ENCODE measurements at places on chromosomes 4 and X.

GRCh38 chrX:29471829-29472228, 743.5 kb upstream of the MAGEB2 start:
- ATAC-seq = no peak

GRCh38 chr4:140641789-140642439, 73.2 kb upstream of the UCP1 start:
- no peak for ATAC-seq

GRCh38 chrX:13934731-13935130, 95.0 kb downstream of the GEMIN8 start:
- ATAC-seq = peak; percentile 37

DNA sequence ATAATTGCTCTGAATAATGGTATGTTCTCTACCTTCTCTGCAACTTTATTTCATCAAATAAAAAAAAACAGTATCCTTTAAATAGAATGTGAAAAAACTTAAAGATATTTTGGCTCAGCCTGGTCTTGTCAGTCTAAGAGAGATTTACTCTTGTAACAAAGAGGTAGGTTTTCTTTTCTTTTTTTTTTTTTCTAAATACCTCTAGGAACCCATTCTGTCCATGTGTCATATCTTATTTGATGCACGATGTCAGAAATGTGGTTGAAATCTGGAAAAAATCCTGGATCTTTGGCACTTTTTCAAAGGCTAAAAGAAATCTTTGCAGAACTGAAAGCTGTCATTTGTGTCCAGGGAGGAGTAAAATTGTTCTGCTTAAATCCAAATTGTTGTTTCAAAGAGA, 17.3 kb upstream of the FGF5 start:
- no peak for ATAC-seq

GRCh38 chrX:16977771-16978170, 31.3 kb downstream of the REPS2 start:
- no peak for ATAC-seq

GRCh38 chr4:75995727-75996126, 5.0 kb upstream of the SDAD1 start:
- peak; percentile 25 for ATAC-seq

- no peak for ATAC-seq
Observed at GRCh38 chrX:7318661-7319060, 170.7 kb upstream of the PUDP start.

DNA sequence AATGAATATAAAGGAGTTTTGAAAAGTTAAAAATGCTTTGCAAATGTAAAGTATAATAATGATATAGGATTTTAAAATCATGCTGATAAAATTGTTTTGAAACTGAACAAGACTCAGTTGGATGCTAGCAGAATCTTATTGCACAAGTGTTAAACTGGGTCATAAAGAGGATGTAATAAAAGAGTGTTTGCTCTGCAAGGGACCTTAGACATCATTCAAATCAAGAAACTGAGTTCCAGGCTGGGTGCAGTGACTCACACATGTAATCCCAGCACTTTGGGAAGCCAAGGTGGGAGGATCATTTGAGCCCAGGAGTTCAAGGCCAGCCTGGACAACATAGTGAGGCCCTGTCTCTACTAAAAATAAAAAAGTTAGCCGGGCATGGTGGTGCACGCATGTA, 27.5 kb upstream of the DUSP21 start:
- no peak for ATAC-seq

GRCh38 chr4:180054291-180054690, 2188.9 kb upstream of the TENM3 start:
- ATAC-seq = no peak

- ATAC-seq = no peak
Observed at GRCh38 chrX:24876530-24877287, 139.1 kb downstream of the ARX start.

GRCh38 chrX:41257801-41258200, 76.2 kb upstream of the DDX3X start:
- no peak for ATAC-seq

GRCh38 chr4:151114986-151115385, 15.6 kb downstream of the RPS3A start:
- ATAC-seq = no peak

GRCh38 chr4:113695328-113696169, 66.0 kb downstream of the CAMK2D start:
- no peak for ATAC-seq

DNA sequence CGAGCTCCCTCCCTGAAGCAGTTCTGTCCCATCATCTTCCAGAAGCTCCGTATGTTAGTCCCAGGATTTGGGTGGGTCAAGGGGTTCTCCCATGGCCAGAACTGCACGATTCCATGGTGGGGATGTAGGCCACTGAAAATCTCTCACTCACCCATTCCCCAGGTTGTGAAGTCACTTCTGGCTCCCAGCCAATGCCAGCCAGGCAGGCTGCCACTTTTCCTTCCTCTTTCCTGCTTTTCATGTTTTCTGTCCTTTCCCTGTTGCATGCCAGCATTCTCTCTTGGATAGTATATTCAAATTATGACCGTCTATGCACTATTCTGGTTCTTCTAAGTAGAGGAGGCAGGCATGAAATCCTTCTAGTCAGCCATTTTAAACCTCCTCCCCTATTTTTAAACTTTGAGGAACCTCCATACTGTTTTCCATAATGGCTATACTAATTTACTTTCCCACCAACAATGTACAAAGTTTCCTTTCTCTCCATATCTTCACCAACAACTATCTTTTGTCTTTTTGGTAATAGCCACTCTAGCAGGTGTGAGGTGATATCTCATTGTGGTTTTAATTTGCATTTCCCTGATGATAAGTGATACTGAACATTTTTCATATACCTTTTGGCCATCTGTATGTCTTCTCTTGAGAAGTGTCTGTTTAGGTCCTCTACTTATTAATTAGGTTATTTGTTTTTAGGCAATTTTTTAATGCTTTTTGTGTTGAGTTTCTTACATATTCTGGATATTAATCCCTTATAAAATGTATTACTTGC, 182.1 kb upstream of the TET2 start:
- ATAC-seq = no peak

GRCh38 chr4:76365636-76366035, 55.3 kb downstream of the CCDC158 start:
- no peak for ATAC-seq

- ATAC-seq = no peak
Observed at GRCh38 chr4:156765277-156765676, 206.3 kb downstream of the PDGFC start.

- ATAC-seq = no peak
Observed at GRCh38 chrX:30824275-30824674, 64.8 kb downstream of the TAB3 start.

DNA sequence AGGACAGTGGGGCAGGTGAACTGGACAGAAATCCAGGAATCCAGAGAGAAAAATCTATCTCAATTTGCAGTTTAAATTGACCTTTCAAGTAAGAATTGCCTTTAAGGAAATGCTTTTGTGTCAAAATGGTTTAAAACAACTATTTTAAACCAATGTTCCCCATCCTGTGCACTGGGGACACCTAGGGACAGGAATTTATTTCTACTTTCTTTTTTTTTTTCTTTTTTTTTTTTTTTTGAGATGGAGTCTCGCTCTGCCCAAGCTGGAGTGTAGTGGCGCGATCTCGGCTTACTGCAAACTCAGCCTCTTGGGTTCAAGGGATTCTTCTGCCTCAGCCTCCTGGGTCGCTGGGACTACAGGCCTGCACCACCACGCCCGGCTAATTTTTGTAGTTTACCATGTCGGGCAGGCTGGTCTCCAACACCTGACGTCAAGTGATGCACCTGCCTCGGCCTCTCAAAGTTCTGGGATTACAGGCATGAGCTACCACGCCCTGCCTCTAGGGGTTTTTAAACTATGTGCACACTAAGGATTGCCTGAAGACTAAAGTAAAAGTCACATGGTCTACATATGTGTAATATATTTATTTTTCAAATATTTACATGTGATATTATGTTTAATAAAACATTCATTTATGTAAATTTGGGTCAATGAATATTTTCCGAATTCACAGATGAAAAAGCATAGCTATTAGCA, 1213.4 kb downstream of the STIM2 start:
- no peak for ATAC-seq

GRCh38 chr4:89113415-89113814, 2.1 kb downstream of the TIGD2 start:
- no peak for ATAC-seq

DNA sequence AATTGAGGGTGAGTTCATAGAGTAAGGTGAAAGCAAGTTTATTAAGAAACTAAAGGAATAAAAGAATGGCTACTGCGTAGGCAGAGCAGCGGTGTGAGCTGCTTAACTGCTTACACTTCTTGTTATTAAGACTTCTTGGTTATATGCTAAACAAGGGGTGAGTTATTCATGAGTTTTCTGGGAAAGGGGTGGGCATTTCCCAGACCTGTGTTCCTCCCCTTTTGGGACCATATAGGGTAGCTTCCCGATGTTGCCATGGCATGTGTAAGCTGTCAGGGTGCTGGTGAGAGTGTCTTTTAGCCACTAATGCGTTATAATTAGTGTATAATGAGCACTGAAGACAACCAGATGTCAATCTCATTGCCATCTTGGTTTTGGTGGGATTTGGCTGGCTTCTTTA, 126.5 kb downstream of the ARSF start:
- no peak for ATAC-seq

GRCh38 chr4:169730564-169730963, 27.2 kb downstream of the HPF1 start:
- no peak for ATAC-seq

DNA sequence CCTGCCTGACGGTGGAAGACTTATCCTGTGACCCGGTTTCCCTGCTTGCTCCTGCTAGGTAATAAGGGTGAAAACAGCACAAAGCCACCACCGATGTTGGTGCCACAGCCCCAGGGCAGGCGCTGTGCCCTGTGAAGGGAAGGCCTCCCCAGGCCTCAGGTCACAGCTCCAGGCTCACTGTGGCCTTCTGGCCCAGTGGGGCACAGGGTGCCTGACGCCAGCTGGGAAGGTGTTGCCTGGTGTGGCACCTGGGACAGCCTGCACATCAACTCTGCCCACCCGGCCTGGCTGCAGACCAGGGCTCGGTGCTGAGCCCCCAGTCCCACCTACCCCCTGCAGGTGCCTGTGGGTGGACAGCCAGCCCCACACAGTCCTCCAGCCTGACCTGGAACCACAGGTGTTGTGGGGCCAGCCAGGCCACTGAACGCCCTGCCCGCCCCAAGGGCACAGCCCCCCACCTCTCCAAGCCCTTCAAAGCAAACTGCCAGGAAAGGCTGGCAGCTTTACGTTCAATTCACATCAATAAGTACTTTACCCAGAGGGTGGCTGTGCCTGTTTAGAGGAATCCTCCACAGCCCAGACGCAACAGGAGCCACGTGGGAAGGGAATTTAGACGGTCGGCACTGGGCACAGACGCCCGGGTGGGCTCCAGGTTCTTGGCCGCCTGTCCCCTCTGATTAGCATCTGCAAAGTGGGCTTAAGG, 54.3 kb downstream of the ZFYVE28 start:
- ATAC-seq = no peak

DNA sequence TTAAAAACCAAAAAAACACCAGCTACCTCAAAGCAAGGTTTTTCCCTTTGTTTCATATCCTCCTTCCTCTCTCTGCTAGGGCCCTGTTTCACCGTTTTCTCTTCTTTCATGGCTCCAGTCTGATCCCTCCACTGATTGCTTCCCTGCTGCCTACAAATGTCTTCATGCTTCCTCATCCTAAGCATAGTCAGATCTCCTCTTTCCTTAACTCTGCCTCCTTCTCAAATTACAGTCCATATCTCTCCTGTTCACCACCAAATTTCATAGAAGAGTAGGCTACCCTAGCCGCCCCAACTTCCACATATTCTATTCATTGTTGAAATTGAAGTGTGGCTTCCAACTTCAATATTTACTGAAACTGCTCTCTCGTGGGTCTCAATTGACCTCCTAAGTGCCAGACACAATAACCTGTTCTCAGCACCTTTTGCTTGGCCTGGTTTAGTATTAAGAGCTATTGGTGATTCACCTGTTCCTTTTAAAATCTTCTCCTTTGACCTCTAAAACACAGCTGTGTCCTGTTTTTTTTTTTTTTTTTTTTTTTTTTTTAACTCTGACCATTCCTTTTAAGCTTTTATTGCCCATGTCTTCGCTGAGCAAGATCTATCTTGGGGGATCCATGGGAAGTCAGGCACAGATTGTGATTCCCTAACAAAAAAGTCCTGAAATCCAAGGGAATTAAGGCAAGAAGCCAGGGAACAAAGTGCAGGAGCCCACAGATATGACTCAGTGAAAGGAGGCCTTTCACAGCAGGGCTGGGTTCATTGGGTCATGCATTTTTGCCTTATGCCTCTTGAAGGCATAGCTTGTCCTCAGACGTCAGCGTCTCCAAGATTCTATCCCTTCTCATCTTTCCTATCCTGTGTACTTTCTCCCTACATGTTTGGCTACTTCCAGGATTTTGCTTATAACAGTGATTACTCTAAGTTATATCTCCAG, 85.4 kb downstream of the RPS3A start:
- ATAC-seq = peak; percentile 50

DNA sequence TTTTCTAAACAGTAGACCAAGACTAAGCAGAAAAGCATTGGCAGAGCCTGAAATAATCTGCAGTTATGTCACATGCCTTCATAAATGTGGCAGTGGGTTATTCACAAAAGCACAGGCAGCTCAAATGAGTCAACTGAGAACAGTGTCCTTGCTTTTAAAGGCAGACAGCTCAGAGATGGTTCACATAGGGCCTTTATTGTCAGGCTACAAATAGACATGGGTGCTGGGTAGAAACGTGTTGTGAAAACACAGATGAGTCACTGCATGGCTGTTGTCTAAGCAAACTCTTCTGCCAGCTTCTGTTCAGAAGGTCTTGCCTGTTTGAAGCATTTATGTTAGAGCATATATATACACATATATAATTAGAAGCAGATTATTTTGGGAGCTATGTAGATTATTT, 118.0 kb downstream of the SLC4A4 start:
- ATAC-seq = peak; percentile 63

GRCh38 chrX:72466493-72466892, 106.2 kb downstream of the HDAC8 start:
- no peak for ATAC-seq

GRCh38 chr4:7172508-7172907, 19.8 kb upstream of the SORCS2 start:
- no peak for ATAC-seq

DNA sequence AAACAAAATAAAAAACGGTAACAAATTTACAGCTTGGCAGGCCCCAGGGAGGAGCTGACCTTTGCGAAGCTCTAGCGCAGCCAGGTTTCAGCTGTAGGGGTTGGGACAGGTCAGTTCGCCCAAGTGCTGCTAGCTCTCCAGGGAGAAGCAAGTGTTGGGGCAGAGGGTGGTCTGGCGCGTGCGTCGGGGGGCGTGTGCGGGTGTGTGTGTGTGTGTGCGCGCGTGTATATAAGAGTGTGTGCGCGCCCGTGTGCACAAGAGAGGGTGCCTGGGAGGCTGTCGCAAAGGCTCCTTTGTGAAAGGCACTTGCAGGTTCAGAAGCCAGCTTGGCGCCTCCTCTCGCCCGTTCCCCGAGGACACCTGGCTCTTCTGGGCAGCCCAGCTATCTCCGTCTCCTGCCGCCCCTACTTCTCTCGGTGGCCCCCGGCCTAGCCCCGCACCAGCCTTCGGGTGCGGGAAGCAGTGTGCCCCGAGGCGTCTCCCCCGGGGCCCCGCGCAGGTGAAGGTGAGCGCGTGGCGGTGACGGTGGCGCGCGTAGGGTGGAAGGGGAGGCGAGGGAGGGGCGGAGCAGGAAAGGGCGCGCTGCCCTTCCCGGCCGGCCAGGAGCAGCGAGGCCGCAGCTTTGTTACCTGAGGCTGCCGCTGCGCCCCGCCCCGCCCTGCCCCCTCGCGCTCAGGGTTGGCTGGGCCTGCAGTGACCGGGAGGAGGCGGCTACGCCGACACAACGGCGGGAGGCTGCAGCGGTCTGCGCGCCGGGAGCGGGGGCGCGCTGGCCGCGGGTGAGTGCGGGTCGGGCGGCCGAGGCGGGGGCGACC, at the start of gene FHDC1:
Gene FHDC1, plus strand, starts transcription at position 693 of the 815 bp plus-strand sequence. CDS start 6,735 bp downstream, outside the sequence.
- ATAC-seq = peak; percentile 91

All from esophagus mucosa (tissue), 1 donor.